ENCODE measurements at places on chromosomes 11 and 22.

GRCh38 chr22:30385942-30386341, 1.3 kb downstream of the RNF215 start:
- DNase-seq: no peak

DNA sequence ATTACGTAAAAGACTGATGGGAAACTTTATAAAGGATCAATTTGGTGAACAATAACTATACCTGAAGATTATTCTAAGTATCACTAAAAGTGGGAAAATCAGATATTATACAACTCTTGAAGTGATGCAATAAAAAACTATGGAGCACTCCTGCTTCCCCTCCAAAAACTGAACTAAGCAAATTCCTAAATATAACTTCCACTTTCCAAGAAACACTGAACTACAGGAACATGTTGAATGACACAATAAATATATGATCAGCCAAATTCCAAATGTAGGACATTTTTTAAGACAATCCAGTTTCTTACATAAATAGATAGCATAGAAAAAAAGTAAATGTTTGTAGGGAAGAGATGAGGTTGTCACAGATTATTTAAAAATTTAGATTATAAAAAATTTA, 102.1 kb upstream of the APOA1 start:
- no peak for DNase-seq

GRCh38 chr11:114304065-114304464, 7.9 kb downstream of the NNMT start:
- DNase-seq: no peak

GRCh38 chr22:43891360-43892182, at the start of gene PNPLA5:
Gene PNPLA5 (minus strand): TSS chr22:43892013. CDS start chr22:43891880, 133 bp downstream.
- DNase-seq: no peak

DNA sequence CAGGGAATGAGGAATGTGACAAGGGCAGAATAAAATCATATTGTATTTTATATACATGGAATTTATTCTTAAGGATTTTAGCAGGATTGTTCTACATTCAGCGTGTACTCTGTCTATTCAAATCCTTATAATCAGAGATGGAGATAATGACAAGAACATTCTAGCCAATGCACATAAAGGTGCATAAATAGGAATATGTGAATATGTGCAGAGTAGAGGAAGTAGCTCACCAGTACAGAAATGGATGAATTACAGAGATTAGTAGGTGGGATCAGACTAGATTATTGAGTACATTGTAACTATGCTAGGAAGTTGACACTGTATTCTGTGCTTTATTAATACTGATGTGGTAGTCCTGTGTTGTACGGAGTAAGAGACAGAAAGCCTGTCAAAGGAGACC, 1308.8 kb downstream of the FAM181B start:
- DNase-seq: no peak

DNA sequence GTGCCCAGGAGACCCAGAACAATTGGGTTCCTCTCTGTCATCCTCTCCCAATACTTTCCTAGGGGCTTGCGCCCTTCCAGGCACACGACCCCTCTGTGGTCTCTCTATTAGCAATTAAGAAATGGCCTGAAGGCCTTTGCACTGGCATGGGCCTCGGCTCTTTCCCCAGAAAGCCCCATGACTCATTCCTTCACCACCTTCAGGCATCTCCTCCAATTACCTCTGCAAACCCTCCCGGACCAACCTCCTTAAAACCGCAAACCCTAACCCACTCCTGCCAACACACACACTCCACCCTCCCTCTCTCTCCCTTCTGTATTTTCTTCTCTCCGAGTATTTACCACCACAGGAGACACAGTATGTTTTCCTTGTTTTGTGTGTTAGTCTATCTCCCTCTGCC, 36.7 kb downstream of the LARGE1 start:
- no peak for DNase-seq

DNA sequence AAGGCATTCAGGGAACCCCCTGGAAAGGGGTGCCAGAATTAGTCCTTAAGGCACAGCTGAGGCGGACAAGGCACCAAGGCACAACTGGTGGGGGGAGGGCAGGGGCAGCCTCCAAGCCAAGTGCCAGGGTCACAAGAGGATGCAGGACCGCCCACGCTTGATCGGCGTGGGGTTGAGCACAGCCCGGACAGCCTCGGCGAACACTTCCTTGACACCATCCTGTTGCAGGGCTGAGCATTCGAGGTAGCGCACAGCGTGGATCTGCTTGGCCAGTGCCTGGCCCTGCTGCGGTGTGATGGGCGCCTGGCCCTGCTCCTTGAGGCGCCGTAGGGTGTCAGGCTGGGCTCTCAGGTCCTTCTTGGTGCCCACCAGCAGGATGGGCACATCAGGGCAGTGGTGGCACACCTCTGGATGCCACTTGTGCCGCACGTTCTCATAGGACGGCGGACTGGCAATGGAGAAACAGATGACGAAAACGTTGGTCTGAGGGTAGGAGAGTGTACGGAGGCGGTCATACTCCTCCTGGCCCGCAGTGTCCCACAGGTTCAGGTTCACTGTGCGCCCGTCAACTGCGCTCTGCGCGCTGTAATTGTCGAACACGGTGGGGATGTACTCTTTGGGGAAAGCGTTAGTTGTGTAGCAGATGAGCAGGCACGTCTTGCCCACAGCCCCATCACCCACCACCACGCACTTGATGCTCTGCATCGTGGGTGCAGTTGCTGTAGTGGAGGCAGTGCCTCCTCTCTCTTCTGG, 13.1 kb downstream of the RHOG start:
- DNase-seq: no peak

DNA sequence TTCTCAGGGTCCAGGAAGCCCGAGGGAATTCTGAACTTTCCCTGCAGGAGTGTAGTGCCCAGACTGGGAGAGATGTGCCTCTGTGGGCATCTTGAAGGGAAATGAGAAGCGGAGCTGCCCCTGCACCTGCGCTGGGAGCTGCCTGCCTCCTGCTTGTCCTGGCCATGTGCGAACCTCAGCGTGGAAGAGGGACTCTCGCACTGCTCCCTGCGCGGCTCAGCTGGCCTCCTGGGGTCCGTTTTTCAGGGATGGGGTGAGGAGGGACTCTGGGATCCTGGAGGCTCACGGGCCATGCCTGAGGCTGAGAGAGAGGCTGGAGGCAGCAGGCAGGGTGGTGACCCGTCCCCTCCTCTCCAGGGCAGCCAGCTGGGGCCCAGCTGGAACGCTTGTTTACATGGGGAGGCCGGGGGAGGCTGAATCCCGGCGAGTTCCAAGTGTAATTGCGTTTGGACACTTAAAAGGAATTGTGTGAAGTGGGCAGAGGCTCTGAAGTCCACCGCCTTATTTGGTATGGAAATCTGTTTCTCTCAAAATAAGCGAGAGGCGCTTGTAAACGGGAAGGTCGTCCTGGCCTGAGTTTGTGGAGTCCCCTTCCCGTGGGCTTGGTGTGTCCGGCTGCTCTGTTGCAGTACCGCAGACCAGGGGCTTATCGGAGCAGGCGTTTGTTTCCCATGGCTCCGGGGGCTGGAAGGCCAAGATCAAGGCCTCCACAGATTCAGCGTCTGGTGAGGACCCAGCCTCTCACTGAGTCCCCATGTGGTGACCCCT, 1.2 kb upstream of the MRGPRF start:
- no peak for DNase-seq

DNA sequence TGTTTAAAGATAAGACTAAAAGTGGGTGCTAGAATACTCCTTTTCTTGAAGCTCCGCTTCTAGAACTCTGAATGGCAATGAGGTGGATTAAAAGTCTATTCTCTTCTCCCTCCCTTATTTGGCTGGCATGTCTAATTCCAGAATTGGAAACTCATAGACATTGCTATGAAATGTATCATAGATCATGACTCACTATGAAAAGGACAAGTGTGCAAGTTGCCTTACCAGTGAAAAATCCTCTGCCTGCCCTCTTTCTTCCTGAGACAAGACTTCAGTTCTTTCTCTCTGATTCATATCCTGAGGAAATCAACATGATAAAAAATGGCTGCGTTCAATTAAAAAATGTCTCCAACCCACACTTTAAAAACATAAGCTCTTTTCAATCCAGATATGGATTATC, 73.2 kb upstream of the BLID start:
- DNase-seq: no peak

GRCh38 chr11:12044799-12045198, 36.4 kb upstream of the DKK3 start:
- no peak for DNase-seq

GRCh38 chr11:37557990-37558389, 960.0 kb upstream of the RAG2 start:
- no peak for DNase-seq

- no peak for DNase-seq
Observed at GRCh38 chr11:16924462-16924825, 89.8 kb downstream of the PLEKHA7 start.

- DNase-seq: peak; percentile 95
Observed at GRCh38 chr11:119205574-119206510, at the start of gene CBL. Gene CBL (plus strand): TSS chr11:119206339. CDS start chr11:119206418, 79 bp downstream.

Data from right atrium auricular region (tissue), 2 donors.